ENCODE measurements at places on chromosomes 5 and 9. TPM values are rescaled to one million over a fixed set of nuclear protein-coding genes. Genes with fewer than 3 reads are reported as not detected.

FAM153A gene
- total RNA-seq, result 23.8 TPM

DNA sequence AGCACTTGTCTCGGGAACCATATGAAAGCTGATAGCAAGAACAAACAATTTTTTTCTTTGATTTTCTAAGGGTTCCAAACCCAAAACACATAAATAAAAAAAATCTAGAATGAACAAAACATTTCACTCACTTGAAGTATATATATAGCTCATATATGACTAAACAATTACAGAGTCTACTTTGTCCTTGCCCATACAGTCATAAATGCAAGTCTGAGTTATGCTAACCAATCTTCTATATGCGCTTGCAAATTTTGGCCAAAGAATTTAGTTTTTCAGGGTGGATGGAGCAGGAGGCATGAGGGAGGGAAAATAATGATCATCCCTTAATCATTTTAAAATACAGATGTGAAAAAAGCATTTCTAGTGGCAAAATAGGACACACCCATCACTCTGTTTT lies 370.1 kb downstream of the BNC2 start:
- DNase-seq, result no peak
- H3K4me1 ChIP-seq, result no peaks in the 10 kb centered on the region
- no peaks in the 10 kb centered on the region for H3K27me3 ChIP-seq
- no peak overlapping the region for H3K27ac ChIP-seq
- H3K36me3 ChIP-seq, result no peaks in the 10 kb centered on the region

- no peak overlapping the region for H3K4me3 ChIP-seq
- H3K27me3 ChIP-seq, result peaks cover 23% of the 10 kb centered on the region
- H3K4me1 ChIP-seq, result no peaks in the 10 kb centered on the region
- H3K27ac ChIP-seq, result no peak overlapping the region
- H3K36me3 ChIP-seq, result no peaks in the 10 kb centered on the region
- DNase-seq, result no peak
Observed at GRCh38 chr5:34511063-34511462, 145.1 kb upstream of the RAI14 start.

GRCh38 chr5:176662371-176663333 lies 15.4 kb downstream of the TSPAN17 start:
- H3K27me3 ChIP-seq, result peaks cover 8% of the 10 kb centered on the region
- DNase-seq, result no peak
- H3K36me3 ChIP-seq, result no peaks in the 10 kb centered on the region

DNA sequence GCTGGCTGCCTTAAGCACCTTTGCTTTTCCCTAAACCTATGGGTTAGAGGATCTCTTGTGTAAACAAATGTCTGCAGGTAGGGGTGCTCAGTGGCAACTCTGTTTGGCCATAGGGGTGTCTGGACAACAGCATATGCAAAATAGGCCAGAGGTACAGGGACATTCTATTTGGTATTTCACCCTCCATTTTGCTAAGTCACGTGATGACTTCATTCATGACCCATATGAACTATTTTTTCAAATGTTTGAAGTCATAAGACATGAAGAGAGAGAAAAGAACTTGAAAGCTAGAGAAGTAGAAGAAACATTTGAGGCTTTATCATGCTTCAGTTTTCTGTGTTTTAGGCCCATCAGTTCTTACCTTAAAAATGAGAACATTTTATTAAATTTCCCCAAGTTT lies 370.2 kb downstream of the GADD45G start:
- H3K4me3 ChIP-seq, result no peak overlapping the region
- no peak for DNase-seq
- H3K27ac ChIP-seq, result no peak overlapping the region
- peaks cover 16% of the 10 kb centered on the region for H3K4me1 ChIP-seq
- H3K36me3 ChIP-seq, result no peaks in the 10 kb centered on the region

DNA sequence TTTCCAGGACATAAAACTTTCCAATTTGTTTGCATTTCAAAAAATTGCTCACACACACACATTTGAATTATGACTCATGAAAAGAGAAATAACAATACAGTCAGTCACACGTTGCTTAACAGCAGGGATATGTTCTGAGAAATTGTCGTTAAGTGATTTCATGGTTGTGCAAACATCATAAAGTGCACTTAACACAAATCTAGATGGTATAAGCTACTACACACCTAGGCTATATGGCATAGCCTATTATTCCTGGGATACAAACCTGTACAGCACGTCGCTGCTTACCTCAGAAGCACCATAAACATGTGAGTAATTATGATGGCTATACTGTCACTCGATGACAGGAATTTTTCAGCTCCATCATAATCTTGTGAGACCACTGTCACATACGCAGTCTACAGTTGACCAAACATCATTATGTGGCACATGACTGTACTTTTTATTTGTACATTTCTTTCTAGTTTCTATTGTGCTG lies 378.2 kb downstream of the ACTL7B start:
- H3K27ac ChIP-seq, result no peak overlapping the region
- H3K4me1 ChIP-seq, result peaks cover 3% of the 10 kb centered on the region
- H3K36me3 ChIP-seq, result no peaks in the 10 kb centered on the region
- no peak for DNase-seq
- H3K27me3 ChIP-seq, result no peaks in the 10 kb centered on the region

GRCh38 chr9:84481636-84482218 lies 141.2 kb upstream of the SLC28A3 start:
- H3K4me1 ChIP-seq, result no peaks in the 10 kb centered on the region
- no peaks in the 10 kb centered on the region for H3K36me3 ChIP-seq
- no peaks in the 10 kb centered on the region for H3K27me3 ChIP-seq
- no peak overlapping the region for H3K27ac ChIP-seq
- DNase-seq, result no peak

- no peaks in the 10 kb centered on the region for H3K4me1 ChIP-seq
- H3K27ac ChIP-seq, result no peak overlapping the region
- H3K4me3 ChIP-seq, result no peak overlapping the region
- no peak for DNase-seq
Observed at GRCh38 chr5:108827131-108827530, 79.4 kb downstream of the FER start.

GRCh38 chr5:168513861-168514428 lies 15.2 kb upstream of the FBLL1 start:
- no peaks in the 10 kb centered on the region for H3K4me1 ChIP-seq
- no peak overlapping the region for H3K4me3 ChIP-seq
- H3K36me3 ChIP-seq, result peaks cover 68% of the 10 kb centered on the region
- H3K27ac ChIP-seq, result no peak overlapping the region
- DNase-seq, result no peak

DNA sequence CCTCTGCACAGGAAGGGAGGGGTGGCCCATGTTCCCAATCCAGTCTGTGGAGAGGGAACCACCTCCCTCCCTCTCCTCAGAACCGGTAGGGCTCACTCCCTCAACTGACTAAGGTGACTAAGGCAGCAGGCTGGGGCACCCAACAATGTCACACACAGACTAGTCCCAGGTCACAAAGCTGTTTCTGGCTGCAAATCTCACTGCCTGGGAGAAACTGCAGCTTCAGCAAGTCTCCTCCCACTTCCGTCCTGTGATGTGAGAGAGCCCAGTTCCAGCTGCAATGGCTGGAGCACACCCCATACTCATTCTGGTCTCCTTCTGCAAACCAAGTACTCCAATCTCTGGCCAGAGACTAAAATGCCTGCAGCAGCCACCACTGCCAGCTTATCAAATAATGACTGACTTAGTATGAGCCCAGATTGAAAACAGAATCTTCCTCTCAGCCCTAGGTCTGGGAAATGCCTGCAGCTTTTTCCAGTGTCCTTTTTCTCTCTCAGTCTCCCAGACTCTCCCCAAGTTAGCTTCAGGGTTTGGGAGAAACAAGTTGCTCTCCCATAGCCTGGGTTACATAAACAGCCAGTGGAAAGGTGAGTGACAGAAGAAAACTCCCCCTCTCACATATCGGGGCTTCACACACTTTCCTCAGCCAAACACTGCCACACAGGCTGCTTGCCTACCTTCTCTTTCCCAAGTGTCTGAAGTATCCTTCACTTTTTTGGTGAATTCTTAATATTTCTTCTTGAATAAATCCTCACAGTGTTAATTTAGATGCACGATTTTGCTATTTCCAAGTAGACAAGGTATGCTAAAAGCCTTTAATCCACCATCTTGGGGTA lies 247.4 kb upstream of the RASA1 start:
- peak; percentile 40 for DNase-seq
- no peaks in the 10 kb centered on the region for H3K27me3 ChIP-seq
- peaks cover 16% of the 10 kb centered on the region for H3K4me1 ChIP-seq
